Activated CD4-positive, alpha-beta T cell treated with anti-CD3 and anti-CD28 coated beads, Interleukin-2, amount 50 U/mL, for 4 hours (primary cell): ENCODE measurements at places on chromosomes 12 and 14.

DNA sequence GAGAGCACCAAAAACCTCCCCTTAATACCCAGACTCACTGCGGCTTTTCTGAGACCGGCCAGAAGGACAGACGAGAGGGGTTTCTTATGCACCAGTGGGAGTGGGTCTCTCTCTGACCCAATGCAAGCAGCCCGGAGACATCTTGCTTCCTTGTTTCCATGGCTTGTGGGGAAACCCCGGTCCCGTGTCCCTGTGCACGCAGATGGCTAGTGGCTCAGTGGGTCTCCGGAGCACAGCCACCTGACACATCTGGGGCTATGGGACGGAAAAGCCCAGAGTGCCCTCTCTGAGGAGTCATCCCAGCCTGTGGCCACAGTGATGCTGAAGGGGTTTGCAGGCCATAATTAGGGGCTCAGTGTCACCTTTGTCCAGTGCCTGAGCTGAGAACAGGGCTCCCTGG, 197.6 kb downstream of the PHETA1 start:
- DNase-seq = no peak

DNA sequence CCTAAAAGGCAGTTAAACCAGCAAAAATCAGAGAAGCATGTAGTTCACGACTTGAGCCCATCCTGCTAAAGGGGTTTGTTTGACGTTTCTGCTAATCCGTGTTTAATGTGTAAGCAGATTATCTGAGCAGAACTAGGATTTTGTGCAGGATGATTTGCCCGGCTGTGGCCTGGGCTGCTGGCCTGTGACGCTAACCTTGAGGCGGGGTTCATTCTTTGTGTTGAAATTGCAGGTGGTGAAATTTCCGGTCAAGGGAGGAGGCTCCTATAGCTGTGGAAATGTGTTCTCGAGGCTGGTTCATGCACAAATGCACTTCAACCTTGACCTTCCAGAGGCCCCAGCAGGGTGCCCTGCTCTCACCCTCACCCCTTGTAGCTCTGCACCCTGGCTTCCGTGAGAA, 63.7 kb downstream of the SLC24A4 start:
- DNase-seq = no peak

GRCh38 chr12:66573605-66574004, 105.3 kb downstream of the GRIP1 start:
- DNase-seq = no peak

DNA sequence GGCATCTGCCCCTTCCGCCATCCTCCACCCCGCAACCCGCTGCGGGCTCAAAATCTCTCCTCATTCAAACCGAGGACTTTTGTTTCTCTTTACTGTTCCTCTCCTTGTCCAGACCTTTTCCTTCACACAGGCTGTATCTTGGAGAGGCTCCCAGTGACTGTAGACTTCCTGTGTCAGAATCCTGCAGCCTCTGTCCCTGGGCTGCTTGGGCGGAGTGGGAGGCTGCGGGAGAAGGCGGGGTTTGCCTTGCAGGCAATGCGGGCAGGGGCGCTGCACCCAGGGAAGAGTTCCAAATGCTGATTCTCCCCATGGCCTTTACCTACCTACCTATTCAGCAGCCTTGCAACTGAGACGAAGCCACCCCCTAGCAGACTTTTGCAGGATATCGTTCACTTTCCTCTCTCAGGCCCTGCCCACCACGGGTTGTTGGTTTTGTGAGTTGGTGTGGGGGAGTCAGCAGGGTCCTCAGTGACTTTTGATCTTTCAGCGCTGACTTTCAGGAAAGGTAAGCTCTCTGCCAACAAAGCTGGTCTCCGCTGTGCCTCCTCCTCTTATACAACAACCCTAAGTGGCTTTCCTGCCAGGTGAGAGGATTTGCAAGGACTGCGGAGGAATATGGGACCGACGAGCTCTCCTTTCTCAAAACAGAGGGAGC, 79.0 kb upstream of the KCNA1 start:
- no peak for DNase-seq

DNA sequence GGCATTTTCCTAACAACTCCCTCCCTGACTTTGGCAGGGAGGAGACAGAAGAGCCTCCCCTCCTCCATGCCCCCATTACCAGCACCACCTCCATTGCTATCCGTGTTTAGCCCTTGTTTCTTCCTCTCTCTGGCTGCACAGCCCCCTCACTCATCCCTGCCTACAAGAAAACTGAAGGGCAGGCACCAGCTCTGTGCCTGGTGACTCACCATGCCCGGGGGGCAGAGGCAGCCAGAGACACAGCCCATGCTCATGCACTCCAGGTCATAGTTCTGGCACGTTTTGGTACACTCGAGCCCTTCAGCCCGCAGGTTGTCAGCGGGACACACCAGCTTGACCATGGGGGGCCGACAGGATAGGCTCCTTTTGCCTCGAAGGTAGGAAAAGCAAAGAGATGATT, 80.4 kb downstream of the VWF start:
- no peak for DNase-seq

GRCh38 chr14:91654836-91655235, 77.0 kb downstream of the CATSPERB start:
- DNase-seq = no peak

DNA sequence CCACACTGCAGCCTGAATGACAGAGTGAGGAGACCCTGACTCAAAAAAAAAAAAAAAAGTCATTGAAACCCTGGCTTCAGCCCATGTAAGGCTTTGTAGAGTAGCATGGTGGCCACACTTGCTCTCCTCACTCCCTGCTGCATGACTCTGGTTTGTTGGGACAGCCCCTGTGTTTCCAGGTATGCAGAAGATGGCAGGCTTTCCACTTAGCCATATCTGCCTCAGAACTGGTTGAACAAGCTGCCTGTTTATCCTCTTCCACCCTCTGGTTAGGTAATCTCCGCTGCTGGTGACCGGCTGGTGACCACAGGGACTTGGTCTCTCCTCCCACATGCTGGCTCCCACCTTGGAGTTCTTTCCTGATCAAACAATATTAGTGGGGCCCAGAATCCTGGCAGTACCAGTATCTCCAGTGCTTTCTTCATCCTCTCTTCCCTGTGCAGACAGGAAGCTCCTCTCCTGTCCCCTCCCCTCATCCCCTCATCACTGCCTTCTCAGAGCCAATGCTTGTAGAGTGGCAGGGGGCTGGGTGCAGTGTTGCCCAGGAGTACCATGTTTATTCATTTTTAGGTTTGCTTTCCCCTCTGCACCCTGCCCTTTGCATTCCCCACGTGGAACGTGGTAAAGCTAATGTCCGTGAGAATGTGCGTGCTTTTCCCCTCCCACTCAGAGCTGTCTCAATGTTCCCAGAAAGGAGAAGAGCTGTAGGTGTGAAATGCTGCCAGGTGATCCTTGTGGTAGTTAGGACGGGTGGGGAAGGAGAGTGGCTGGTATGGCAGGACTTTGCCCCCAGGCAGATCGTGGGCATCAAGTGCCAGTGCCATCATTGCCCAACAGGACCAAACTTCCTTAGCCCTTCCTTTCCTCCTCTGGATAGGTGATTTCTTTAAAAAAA, 11.3 kb downstream of the ABHD12B start:
- DNase-seq = no peak
